ENCODE measurements at places on chromosomes 3 and 15. TPM values are rescaled to one million over a fixed set of nuclear protein-coding genes. Genes with fewer than 3 reads are reported as not detected.

GRCh38 chr3:6396631-6397030 lies 464.3 kb upstream of the GRM7 start:
- no peak overlapping the region for H3K27ac ChIP-seq
- H3K27me3 ChIP-seq: no peaks in the 10 kb centered on the region
- no peak overlapping the region for H3K4me3 ChIP-seq
- H3K36me3 ChIP-seq: no peaks in the 10 kb centered on the region
- DNase-seq: no peak

Gene CIDEC
- total RNA-seq: not detected

DNA sequence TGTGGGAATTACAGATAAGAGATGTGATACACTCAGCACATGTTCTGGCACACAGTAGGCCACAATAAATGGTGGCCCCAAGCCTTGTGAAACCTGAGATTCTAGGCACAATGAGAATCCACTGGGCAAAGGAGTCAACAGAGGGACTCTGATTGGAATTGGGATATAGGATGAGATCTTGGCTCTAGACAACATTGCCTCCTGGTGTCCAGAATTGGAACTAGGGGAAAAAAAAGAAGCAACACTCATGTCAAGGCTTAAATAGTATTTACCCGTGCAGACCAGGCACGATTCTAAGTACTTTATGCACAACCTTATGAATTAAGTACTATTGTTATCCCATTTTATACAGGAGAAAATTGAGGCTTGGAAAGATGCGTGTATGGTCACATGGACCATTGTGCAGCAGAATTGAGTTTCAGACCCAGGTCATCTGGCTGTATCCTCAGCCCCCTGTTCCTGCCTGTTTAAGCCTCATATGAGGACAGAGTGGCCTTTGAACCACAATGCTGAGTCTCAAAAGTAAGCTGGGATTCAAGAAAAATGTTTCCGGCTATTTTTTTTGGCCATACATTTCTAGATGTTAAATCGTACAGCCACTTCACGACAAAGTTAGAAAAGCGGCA lies 124.8 kb downstream of the SV2B start:
- no peak overlapping the region for H3K4me3 ChIP-seq
- H3K27me3 ChIP-seq: peaks cover 36% of the 10 kb centered on the region
- no peaks in the 10 kb centered on the region for H3K4me1 ChIP-seq
- H3K36me3 ChIP-seq: no peaks in the 10 kb centered on the region
- DNase-seq: no peak

GRCh38 chr15:43493703-43494472 lies 932 bp upstream of the TP53BP1 start:
- H3K36me3 ChIP-seq: peaks cover 26% of the 10 kb centered on the region
- no peak for DNase-seq
- peak overlapping the region; percentile 99 for H3K4me3 ChIP-seq
- no peaks in the 10 kb centered on the region for H3K27me3 ChIP-seq

- peaks cover 11% of the 10 kb centered on the region for H3K4me1 ChIP-seq
- no peaks in the 10 kb centered on the region for H3K36me3 ChIP-seq
- H3K4me3 ChIP-seq: no peak overlapping the region
Measured at GRCh38 chr15:33226559-33227181, 32.2 kb upstream of the FMN1 start.

Gene ADGRG7
- not detected for total RNA-seq

- H3K4me3 ChIP-seq: no peak overlapping the region
- H3K4me1 ChIP-seq: no peaks in the 10 kb centered on the region
- no peaks in the 10 kb centered on the region for H3K27me3 ChIP-seq
- H3K27ac ChIP-seq: no peak overlapping the region
Measured at GRCh38 chr3:11553436-11554235, 90.1 kb downstream of the VGLL4 start.

DNA sequence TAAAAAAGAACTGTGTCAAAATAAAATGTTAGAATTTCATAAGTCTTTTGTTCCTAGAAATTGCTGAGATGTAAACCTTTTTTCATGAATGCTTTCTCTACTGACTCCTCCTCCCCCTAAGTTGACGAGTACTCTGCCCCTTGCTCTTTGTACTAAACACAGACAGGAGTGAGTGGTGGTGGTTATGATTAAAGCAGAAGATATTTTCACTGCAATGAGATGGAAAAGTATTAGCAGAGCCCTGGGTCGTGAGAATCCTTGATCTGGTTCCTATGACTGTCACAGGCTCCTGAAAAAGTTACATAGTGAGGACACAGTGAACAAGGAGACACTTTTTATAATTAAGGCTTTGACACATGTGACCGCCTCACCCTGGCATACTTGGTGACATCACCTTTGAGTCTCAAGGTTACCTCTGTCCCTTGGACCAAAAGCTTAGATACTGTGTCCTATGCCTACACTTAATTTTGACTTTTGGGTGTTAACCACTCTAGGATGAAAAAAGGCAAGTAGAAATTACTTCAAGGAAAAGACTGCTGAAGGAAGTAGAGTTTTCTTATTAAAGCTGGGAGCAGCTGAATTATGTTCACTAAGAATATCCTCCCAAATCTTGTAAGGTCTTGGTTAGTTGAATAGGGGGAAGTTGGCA lies 130.4 kb upstream of the LYSMD4 start:
- no peak overlapping the region for H3K27ac ChIP-seq
- H3K27me3 ChIP-seq: no peaks in the 10 kb centered on the region
- no peak for DNase-seq
- H3K4me1 ChIP-seq: peaks cover 2% of the 10 kb centered on the region
- no peak overlapping the region for H3K4me3 ChIP-seq

DNA sequence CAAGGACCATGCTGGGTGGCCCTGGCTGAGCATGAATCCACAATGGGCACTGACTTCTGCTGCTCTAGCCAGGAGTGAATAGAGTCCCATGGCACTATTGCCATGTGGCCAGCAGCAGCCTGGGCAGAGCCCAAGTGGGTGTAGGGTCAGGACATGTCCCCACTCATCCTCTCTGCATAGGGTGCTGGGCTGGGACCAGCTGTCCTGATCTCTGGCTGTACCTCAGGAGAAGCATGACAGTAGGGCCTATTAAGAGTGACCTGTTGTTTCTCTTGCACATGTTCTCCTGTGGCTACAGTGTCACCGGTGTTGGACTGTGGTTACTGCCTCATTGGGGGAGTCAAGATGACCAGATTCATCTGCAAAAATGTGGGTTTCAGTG lies 46.9 kb downstream of the DLEC1 start:
- H3K27me3 ChIP-seq: no peaks in the 10 kb centered on the region
- no peak overlapping the region for H3K27ac ChIP-seq

DNA sequence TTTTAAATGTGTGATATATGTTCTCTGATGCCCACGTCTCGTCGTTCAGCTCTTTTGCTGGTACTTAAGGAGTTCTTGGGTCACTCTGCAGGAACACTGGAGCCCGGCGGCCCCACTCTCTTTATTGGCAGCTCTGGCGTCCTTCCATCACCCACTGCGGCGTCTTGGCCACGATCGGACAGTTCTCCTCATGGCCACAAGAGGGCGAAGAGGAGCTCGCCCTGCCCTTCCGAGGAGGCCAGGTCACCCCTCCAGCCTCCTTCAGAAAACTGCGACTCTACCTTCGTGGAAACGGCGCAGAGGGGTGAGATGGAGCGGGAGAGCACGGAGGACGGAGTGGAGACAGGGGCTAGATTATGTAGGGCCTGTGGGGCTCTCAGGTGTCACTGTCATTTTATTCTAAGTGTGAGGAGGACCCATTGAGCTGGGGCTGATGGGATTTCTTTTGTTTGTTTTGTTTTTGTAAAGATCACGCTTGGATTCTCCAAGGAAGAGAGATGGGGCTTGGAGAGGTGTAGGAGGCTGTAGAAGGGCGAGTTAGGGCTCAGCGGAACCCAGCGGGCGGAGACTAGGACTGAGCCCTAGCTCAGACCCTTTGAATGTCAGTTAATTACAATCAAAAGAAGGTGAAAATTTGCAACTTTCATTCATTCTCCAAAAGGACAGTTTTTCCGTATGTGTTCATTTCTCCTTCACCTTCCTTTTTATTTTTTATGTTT lies 28.0 kb upstream of the GABRA5 start:
- no peak for DNase-seq
- no peaks in the 10 kb centered on the region for H3K27me3 ChIP-seq
- no peaks in the 10 kb centered on the region for H3K36me3 ChIP-seq
- no peak overlapping the region for H3K27ac ChIP-seq

DNA sequence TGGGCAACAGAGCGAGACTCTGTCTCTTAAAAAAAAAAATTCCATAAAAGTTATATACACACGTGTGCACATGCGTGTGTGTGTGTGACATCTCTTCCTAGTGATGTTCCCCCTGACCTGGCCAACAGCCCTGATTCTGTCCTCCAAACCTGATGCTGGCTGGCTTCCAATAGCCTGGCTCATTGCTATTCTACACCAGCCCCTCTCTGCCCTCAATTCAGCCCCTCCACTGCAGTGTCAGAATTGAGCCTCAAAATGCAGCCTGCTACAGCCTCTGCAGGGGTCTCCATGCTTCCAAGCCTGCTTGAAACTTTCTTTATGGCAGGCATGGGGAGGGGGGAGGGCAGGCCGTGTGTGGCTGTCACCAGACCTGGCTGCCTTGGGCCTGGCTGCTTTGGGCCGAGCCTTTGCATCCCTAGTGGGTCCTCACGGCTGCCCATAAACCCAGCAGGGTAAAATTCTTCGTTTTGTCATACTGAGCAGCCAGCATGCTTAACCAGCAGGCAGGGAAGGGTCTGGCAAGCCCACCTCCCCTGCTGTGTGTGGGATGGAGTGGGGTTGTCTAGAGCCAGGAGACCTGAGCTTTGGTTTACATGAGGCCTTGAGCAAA lies 22.7 kb upstream of the DOCK3 start:
- H3K4me3 ChIP-seq: no peak overlapping the region
- no peak for DNase-seq
- no peaks in the 10 kb centered on the region for H3K27me3 ChIP-seq
- peaks cover 23% of the 10 kb centered on the region for H3K4me1 ChIP-seq
- no peak overlapping the region for H3K27ac ChIP-seq

DNA sequence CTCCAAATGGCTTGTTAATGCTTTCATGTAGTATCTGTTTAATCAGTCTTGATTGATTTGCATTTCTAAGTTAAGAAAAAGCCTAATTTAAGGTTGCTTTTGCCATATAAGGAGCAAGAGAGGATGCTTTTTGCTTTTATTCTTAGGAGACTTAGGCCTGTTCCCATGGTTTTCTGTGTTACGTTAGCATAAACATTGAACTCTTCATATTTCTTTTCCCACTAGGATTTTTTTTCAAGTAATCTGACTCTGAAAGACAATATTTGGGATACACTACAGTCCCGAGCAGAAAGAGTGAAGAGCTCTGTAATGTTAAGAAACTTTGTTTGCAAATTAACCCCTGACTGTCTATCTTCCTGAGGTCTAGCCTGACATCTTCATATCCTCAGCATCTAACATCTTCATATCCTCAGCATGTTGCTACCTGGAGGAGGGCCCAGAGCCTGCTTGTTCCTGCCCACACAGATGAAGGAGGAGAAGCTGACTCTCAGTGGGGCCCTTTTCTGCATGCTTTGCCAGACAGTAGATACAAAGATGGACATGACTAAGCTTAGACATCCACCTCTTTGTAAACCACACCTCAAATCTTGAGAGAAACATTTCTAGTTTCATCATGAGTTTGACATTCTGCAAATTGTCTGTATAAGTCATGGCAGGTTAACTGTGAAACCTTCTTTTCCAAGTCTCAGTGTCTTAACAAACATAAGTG lies 86.2 kb upstream of the COL6A5 start:
- no peaks in the 10 kb centered on the region for H3K36me3 ChIP-seq
- peaks cover 10% of the 10 kb centered on the region for H3K27me3 ChIP-seq
- no peak for DNase-seq
- no peaks in the 10 kb centered on the region for H3K4me1 ChIP-seq
- no peak overlapping the region for H3K27ac ChIP-seq

DNA sequence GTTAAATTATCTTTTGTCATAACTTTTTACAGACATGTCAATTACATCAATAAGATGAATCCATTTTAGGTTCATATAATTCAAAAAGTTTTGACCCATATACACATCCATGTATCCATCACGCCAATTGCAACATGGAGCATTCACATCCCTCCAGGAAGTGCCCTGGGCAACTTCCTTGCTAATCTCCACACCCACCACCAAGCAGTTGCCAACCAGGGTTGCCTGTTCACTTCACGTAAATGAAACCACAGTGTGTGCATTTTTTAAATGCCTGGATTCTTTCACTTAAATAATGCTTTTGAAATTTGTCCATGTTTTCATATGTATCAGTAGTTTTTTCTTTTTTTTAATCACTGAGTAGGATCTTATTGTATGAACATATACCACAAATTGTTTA lies 40.7 kb upstream of the LYZL4 start:
- H3K27me3 ChIP-seq: peaks cover 1% of the 10 kb centered on the region
- no peak for DNase-seq
- H3K27ac ChIP-seq: no peak overlapping the region

Gene UCN2
- total RNA-seq: not detected

Gene ST3GAL6
- total RNA-seq: not detected

DNA sequence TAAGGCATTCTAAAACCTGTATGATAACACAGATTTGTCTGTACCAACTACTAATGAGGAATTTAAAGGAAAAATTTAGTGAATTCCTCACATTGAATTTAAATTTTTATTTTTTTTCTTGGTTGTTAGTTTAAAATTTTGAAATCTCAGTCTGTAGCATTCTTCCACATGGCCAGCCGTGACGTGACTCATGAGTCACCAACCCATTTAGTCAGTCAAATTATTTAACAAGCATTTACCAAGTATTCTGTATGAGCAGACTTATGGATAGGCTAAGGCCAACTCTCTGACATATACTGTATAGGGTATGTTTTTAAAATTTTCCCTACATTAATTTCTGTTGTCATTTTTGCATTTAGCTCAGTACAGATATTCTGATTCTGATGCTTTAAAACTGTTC lies 112.9 kb downstream of the CNTN4 start:
- no peaks in the 10 kb centered on the region for H3K4me1 ChIP-seq
- DNase-seq: no peak
- no peak overlapping the region for H3K27ac ChIP-seq
- H3K27me3 ChIP-seq: no peaks in the 10 kb centered on the region

- H3K27ac ChIP-seq: no peak overlapping the region
- no peaks in the 10 kb centered on the region for H3K4me1 ChIP-seq
Measured at GRCh38 chr3:123289391-123290106, 87.8 kb downstream of the SEC22A start.

GRCh38 chr15:55003965-55004873 lies 192.5 kb downstream of the RSL24D1 start:
- DNase-seq: no peak
- H3K4me1 ChIP-seq: no peaks in the 10 kb centered on the region
- no peak overlapping the region for H3K27ac ChIP-seq
- H3K36me3 ChIP-seq: no peaks in the 10 kb centered on the region

Gene SECISBP2L
- 35.7 TPM for total RNA-seq

DNA sequence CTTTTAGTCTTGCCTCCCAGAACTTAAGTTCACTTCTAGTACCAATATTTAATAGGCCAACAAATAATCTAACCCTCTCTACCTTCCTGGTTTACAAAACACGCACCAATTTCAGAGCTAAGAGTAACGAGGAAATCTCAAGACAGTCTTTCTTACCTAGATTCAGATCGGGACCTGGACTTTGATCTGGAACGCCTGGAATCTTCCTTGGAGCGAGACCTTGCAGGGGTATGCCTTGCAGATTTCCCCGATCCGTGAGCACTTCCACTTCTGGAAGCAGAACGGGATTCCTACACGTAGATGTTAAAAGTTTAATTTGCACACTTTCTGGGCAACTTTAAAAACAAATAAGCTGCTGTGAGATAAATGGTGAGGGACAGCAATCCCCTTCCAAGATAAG lies 11.4 kb downstream of the TRA2B start:
- H3K4me1 ChIP-seq: peaks cover 80% of the 10 kb centered on the region
- no peak overlapping the region for H3K4me3 ChIP-seq
- no peak for DNase-seq
- peaks cover 98% of the 10 kb centered on the region for H3K36me3 ChIP-seq
- H3K27me3 ChIP-seq: no peaks in the 10 kb centered on the region

Gene TMEM40
- total RNA-seq: not detected

Gene CD96
- total RNA-seq: 338 TPM

Measured in activated CD4-positive, alpha-beta memory T cell treated with anti-CD3 and anti-CD28 coated beads, Interleukin-2, amount 10 ng/mL, durations not matched to agents 7 days and 5 days (primary cell).